Stimulated activated CD4-positive, alpha-beta T cell treated with anti-CD3 and anti-CD28 coated beads, Interleukin-15, amount 100 ng/mL, for 1 hour (primary cell): ENCODE measurements at places on chromosomes 6 and 20.

- no peak for DNase-seq
Observed at GRCh38 chr20:40637176-40637575, 51.9 kb downstream of the MAFB start.

GRCh38 chr6:19715167-19715551 is 122.0 kb upstream of the ID4 start:
- no peak for DNase-seq

GRCh38 chr20:57891014-57891413 is 181.2 kb upstream of the PMEPA1 start:
- no peak for DNase-seq

- DNase-seq = no peak
Observed at GRCh38 chr6:151236668-151237401, 2.9 kb upstream of the AKAP12 start.

DNA sequence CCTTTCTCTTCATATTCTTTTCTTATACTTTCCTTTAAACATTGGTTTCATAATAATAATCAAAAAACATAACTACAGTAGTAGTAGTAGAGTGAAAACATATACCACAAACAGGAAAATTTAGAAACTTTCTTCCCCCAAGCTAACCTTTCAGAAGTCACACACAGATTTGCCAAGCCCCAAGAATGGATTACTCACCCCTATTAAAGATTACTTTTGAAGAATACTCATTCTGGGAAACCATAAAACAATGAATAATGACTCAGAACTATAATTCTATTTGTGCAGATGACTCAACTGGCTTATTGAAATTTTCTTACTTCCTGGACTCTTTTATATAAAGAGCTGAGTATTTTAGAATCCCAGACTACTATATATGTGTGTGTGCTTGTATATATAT is 119.4 kb upstream of the GJE1 start:
- DNase-seq = no peak

GRCh38 chr6:138372711-138373463 is 4.8 kb upstream of the SMIM28 start:
- no peak for DNase-seq

DNA sequence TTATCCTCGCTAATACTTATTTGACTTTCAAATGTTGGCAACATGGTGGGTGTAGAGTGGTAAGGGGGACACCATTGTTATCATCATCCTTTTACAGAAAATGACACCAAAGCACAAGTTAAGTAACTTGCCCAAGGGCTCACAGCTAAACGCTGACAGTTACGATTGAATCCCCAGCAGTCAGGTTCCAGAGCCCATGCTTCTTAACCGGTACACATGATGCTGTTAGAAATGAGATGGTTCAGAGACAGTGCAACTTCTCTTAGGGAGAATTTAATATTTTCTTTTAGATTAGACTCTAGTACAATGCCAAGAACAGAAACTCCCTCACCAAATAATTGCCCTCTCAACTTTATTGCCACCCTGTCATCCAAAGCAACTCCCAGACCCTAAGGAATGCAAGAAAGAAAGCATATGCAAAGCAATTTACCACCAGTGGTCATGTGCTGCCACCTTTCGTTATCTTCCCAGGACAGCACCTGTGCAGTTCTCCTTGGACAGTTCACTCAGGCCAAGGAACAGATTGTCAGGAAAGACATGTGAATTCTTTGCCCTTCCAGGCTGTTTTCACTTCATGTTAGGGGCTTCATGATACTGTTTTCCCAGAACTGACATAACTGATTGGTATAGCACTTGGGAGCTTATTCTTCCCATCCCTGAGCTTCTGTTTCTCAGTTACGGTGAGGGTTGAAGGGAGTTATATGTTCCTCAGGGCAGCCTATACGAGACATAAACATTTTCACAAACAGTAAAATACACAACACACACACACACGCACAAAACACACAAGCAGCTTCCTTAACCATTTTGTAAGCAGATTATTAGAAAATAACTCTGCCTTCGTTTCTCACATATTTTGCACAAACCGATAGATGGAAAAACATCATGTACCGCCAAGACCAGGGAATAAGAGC is 5.1 kb downstream of the HLA-DMA start:
- no peak for DNase-seq

DNA sequence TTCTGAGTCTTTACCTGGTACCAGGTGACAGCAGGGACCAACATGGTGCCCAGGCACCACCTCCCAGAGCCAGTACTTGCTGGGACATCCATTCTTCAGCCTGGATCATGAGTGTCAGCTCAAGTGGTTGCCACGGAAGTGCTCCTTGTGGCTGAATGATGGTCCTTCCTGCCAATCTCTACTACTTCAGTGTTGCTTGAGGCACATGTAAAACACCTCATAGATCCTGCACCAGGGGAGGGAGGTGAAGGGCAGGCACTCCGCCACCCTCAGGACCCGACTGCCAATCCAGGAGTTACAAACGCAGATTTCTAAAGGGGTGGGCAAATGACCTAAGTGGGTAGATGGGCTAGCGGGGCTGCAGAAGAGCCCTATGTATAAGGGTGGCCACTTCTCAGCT is 226.0 kb downstream of the PREX1 start:
- no peak for DNase-seq

DNA sequence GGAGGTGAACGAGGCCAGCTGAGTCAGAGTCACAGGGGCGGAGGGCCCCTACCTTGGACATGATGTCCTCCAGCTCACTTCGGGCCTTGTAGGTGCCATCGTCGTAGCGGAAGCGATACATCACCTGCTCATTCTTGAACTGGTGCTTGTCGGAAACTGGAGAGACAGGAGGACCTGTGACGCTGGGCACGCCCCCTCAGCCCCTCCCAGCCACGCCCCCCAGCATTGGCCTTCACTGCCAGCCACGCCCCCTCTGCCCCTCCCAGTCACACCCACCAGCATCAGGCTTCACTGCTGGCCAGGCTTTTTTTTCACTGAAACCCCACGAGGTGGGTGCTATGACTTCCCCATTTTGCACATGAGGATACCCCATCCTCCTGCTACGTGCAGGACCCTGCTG is 148.2 kb downstream of the PREX1 start:
- DNase-seq = no peak

GRCh38 chr6:53322188-53323029 is 26.3 kb downstream of the ELOVL5 start:
- no peak for DNase-seq

DNA sequence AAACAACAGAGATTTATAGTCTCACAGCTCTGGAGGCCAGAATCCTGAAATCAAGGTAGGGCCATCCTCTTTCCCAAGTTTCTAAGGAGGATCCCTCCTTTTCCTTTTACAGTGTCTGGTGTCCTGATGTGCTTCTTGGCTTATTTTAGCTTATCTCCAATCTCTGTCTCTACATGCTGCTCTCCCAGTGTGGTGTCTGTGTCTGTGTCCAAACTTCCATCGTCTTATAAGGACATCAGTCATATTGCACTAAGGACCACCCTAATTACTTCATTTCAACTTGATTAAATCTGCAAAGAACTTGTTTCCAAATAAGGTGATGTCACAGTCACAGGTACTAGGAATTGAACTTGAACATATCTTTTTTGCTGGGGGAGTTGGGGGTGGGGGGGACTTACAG is 529.6 kb downstream of the DHX35 start:
- DNase-seq = no peak

DNA sequence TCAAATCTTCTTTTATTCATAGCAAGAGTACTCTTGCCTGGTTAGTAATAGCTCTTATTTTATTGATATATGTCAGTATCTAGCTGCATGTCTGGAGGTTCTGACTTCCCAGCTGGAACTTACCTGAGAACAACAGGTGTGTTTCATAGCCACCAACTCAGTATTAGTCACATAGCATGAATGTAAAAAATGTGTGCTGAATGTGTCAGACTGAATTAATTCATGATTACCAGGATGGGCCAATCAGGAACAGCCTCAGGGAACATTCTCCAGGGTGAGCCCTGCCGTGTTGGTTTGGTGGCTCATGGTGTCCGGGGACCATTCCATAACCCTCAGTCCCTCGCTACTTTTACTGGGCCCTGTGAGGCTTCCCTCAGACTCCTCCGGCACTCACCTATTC is 99.7 kb downstream of the TULP4 start:
- DNase-seq = no peak

- no peak for DNase-seq
Observed at GRCh38 chr6:157539421-157539822, 158.4 kb downstream of the ZDHHC14 start.

- no peak for DNase-seq
Observed at GRCh38 chr20:10705801-10706459, 32.1 kb upstream of the JAG1 start.

DNA sequence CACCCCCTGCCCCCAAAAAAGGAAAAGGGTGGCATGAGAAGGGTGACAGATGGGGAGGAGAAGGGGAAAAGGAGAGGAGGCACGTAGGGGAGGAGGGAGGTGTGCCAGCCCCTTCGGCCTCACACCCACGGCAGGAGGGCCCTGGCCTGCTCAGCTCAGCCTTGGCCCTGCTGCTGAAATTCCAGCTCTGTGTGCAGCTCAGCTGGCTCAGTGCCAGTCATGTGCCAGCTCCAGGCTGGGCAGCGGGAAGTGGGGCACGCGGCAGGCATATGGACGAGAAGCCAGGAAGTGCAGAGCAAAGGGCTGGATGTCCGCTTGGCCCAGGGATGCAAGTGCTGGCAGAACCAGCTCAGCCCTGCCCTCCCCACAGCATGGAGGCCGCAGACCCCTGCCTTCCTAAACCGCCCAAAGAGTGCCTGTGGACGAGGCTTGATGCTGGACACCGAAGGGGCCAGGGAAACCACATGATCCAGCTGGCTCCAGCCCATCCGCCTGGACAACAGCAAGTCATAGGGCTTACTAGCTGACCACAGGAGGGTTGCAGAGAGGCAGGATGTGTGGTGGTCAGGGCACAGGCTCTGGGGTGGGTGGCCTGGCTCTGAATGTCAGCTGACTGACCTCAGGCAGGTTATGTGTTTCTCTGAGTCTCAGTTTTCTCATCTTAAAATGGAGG is 60.2 kb downstream of the NOL4L start:
- DNase-seq = no peak

- peak; percentile 52 for DNase-seq
Observed at GRCh38 chr6:31308050-31308844, 36.4 kb upstream of the HLA-C start.

- no peak for DNase-seq
Observed at GRCh38 chr6:138897031-138897430, 91.0 kb downstream of the REPS1 start.

GRCh38 chr6:155128977-155129376 is 133.9 kb downstream of the TIAM2 start:
- no peak for DNase-seq

GRCh38 chr6:13362412-13362811 is 34.1 kb upstream of the TBC1D7 start:
- no peak for DNase-seq
